ENCODE measurements at places on chromosomes 4 and X. TPM values are rescaled to one million over a fixed set of nuclear protein-coding genes. Genes with fewer than 3 reads are reported as not detected.

The ENPP6 gene
- 7.5 TPM for polyA plus RNA-seq

DNA sequence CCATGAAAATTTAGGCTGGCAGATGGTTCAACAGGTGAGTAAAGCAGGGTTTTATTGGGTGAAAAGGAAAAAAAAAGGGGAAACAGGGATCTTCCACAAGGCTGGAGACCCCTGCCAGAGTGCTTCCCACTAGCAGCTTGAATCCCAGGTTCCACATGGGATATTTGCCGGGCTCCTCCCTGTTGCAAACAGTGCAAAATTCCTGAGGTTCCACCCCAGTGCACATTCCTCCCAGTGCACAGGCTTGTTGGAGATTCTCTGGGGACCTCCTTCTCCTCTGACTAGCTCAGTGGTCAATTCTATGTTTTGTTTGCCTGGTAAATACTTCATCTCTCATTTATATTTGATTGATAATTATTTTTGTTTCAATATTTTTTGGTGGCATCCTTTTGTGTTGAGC, 66.4 kb upstream of the UGT2B15 start:
- no peak for DNase-seq

DNA sequence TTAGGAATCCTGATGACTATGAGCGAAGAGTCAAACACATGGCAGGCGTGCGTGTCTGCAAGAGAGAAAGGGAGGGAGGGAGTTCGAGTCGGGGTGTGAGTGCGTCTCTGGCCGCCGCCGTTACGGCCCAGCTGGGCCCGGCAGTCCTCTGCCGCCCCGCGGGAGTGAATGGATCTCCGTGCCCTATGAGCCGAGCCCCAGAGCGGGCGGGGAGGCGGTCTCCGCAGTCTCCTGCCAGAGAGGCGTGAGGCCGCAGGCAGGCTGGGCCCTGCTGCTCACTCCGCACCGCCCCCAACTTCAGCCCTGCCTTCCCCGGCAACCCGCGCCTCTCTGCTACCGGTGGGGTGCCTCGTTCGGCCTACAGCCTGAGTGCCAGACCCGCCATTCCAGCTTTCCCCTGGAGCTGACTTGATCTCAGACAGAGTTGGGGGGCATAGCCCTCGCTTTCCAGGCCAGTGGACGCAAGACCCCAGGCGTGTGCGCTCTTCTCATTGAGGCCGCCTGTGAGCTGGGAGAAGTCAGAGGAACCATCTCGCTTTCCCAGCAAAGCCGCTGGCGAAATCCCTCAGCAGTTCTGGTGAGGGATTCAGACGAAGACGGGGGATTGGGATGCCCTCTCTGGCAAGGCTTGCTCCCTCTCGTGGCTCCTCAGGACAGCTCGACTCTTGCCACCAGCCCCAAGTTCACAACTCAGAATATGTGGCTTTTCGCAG, 1.4 kb downstream of the SLC16A2 start:
- no peak for DNase-seq

DNA sequence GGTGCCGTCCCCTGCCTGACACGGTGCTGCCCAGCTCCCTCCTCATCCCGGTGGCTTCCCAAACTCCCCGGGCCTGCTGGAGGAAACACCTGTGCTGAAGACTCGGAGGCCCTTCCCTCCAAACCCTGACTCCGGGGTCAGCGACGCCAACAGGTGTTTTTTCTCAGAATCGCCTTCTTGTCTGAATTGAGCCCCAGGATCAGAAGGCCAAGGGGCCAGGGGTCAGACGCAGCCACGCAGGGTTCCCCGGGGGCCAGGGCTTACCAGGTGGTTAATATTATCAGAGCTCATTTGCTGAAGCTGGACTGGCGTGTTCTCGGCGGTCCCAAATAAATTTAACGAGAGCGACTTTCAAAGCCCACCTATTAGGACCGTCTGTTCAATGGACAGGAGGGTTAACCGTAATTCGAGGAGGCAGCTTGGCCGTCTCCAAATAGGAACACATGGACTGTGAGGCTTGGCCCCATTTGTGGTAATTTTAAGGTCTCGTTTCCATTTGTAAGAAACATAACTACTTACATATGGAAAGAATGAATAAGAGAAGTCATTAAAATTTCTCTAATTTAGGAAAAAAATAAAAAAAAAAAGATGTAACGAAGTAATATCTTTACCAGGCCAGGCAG, 239.3 kb downstream of the CRLF2 start:
- DNase-seq = no peak

GRCh38 chr4:3035249-3035648, 39.1 kb downstream of the HTT-AS start:
- no peak for DNase-seq

The MAGEA3 gene
- not detected for polyA plus RNA-seq

DNA sequence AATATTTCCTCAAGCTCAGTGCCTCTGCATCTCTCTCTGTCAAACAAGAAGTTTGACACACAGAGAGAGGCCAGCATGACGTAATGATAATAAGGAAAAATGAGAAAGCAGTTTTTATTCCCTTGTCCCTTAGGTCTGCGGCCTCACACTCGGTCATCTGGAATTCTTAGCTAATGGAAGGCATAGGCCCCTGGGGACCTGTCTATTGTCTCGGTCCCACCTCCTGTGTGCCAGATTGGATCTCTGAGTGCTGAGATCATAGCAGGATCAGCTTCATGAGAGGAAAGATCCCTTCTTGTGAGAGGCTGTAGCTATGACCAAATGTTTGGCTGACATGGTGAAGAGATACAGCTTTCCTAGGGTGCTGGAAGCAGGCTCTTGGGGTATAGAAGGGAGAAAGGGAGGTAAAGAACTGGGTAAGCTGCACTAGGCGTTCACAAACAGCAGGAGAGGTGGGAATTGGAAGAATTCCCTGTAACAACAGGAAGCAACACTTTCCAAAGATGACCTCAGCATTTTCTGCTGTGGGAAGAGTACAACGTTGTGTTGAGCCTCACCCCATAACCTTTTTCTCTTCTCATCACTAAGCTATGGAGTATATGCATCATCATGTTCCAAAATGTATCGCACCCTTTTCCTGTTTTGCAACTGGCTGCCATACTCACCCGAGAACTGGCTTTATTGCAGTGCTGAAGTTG, 20.2 kb downstream of the TMEM31 start:
- DNase-seq = no peak

The RTL3 gene
- polyA plus RNA-seq = not detected

The JCHAIN gene
- polyA plus RNA-seq = 0.44 TPM
